CD4-positive, alpha-beta T cell treated with Interleukin-12 subunit alpha and Interleukin-12 subunit beta, for 1 hour (primary cell): ENCODE measurements at places on chromosomes 7 and 10.
A peak's percentile ranks its signal among the peaks of the same experiment; 100 is the strongest.

DNA sequence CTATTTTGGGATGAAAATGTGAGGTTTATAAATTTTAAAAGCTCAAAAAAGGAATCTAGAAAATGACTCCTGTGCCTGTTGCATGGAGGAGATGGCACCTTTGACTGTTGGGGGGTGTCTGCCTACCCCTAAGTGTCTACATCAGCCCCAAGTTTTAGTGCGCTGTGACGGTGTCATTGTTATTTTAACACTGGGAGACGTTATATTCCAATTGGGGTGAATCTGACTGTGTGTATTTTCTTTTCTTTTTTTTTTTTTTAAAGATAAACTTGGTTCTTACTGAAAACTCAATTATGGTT is 517 bp downstream of the SRGN start:
- peak; percentile 46 for DNase-seq

DNA sequence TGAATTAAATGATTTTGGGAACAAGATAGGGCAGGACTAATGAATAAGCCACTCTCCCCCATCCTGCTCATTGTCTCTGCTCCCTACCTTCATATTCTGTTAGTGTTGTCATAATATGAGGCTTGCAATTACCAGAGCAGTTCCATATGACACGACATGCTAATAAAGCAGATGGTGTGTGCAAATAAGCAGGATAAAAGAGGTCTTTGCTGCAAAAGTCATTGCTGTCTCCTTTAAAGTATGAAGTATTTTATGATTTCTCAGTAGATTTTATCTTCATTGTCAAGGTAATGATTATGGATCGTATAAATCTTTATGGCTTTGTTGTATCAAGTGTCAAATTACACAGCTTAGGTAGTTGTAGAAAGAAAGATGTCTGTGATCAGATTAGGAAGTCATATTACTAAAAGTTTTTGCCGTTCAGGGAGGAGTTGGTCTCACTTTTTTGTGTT is 114.8 kb downstream of the SDK1 start:
- no peak for DNase-seq

DNA sequence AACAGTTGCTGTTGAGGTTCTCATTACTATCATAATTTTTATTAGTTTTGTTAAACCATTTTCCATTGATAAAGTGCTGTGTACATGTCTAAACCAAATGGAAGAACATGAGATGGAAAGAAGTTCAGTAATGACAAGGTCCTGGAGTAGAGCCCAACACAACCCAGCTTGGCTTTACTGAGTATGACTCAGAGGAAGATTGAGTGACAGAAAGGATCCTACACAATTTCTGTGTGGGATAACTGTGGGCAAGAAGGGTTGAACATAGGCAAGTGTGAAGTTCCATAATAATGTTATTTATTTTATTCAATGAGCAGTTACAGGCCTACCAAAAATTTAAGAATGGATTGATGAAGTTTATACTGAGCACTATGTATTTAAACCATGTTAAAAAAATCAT is 15.9 kb downstream of the PRKG1 start:
- DNase-seq: no peak

DNA sequence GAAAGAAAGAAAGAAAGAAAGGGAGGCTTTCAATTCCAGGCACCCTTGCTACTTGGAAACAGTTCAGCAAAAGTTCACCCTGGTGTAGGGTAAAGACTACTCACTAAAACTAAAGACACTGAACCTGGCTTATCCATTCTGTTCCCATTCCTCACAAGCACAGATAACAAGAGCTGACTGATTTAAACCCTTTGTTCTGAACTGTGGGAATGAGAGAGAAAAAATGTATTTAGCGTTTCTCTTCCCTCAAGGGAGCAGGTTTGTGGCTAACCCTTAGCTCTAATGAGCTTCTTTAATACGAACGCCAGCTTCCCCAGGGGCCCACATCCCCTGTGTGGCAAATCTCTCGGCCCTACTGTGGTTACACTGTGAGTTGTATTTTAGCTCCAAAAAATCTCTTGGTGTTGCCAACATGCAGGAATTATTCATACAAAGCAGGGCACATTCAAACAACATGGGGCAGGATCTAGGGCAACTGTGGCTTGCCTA is 23.3 kb downstream of the PRTFDC1 start:
- no peak for DNase-seq

DNA sequence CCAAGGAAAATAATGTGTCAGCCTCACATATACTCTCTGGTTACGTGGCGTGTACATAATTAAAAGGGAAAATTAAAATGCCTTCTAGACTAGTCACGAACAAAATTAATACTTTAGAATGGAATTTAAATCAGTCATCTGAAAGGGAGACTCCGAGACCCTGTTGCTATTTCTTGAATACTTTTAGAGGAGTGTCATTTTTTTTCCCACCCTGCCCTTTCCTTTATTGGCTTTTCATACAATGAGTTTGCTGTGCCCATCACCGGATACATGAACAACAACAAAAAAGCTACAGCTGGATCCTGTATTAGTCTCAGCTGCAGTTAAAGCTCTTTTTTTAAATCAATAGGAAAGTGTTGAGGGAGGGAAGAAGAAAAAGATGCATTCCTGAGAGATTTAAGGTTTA is 20.1 kb downstream of the CYTH3 start:
- no peak for DNase-seq

DNA sequence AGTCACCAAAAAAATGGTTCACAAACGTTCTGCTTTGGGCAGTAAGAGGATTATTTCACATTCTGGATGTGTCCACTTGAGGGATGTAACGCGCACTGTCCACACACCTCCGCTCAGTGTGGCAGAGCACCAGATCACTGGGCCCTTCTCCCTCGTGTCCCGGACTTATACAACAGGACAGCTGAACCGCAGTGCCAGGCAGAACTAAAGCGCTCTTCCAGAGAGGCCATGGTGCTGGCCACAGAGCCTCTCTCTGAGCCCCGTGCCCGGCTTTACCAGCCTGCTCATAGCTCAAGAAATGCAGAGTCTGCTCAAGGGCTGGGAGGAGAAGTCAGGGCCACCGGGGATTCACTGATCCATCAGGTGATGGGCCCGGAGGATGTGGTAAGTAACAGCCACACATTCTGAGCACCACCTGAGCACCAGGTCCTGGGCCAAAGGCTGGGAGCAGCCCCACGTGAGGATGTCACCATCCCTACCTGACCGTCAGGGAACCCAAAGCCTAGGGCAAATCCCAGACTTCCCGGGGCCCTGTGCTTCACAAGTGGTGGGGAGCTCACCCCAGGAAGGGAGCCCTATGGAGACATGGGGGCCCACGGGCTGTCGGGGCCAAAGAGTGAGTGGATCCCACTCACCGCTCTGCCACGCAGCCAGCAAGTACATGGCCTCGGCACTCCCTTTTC is 74.9 kb downstream of the FAM53B start:
- no peak for DNase-seq

GRCh38 chr10:112811741-112812551 is 138.1 kb upstream of the TCF7L2 start:
- DNase-seq: no peak

- no peak for DNase-seq
Measured at GRCh38 chr10:17101257-17101909, 28.2 kb downstream of the CUBN start.

- DNase-seq: no peak
Measured at GRCh38 chr10:5685764-5686240, 1.2 kb downstream of the TASOR2 start.

- DNase-seq: no peak
Measured at GRCh38 chr7:55187701-55188491, 169.1 kb downstream of the EGFR start.

DNA sequence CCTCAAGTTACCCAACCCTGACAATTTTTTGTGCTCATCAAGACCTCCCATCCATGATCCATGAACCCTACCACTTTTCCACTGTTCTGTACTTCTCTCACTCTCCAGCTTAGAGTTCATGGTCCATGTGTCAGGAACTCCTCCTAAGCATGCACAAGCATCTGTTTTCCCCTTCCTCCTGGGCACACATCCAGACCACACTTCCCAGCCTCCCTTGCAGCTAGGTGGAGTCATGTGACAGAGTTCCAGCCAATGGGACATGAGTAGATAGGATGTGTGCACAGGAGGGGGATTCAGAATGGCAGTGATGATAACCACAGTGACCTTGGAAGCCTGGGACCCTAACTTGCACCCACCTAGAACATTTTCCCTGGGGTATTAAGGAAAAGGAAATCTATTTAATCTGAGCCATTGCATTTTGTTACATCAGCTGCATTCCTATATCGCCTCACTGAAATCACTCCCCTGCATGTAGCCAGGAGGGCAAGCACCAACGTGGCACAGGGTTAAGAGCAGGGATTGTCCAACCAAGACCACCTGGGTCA is 9.6 kb upstream of the FRMPD2 start:
- DNase-seq: no peak

DNA sequence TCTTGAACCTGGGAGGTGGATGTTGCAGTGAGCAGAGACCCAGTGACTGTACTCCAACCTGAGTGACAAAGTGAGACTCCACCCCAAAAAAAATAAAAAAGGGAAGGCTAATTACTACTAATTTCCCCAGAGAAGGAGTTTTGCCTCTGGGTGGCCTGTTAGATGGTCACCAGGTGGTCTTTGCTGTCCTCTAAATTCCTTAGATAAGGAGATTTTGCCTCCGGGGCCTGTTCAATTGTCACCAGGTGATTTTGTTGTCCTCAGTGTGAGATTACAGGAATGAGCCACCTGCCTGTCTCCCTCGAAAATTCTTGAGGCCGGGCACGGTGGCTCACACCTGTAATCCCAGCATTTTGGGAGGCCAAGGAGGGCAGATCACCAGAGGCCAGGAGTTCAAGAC is 24.4 kb upstream of the ZMIZ2 start:
- no peak for DNase-seq

- DNase-seq: peak; percentile 37
Measured at GRCh38 chr7:149310113-149310836, 48.3 kb downstream of the ZNF783 start.

DNA sequence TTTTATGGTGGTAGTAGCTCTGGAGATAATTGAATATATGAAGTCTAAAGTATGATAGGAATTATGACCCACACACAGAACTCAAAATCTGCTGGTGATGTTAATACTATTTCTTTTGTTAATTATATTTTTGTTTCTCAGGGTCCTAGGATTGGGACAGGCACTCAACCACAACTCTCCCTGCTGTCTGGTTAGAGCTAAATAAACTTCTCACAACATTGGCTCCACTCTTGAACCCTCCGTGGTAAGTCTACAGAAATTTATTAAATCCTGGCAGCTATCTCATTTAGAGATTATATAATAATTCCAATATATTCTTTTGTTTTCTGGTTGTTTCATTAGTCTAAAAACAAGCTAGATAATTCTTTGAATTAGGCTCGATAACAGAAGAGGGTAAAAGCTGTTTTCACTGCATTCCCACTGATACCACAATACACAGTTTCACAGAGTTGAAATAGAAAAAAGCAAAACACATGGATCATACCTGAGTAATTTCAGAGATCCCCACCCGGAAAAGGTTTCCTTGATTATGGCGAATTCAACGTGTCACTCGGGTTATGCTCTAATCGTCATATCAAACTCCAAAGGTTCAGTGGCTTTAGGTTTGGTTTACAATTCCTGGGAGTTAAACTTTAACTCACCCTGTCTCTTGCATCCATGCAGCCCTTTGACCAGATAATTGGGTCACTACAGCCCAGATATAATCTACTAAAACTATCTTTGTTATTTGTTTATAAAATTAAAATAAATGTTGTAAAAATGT is at the start of gene A1CF:
TSS of gene A1CF (minus strand) at position 531 of the 763 bp plus-strand sequence. CDS start 25,687 bp downstream, outside the sequence.
- no peak for DNase-seq

DNA sequence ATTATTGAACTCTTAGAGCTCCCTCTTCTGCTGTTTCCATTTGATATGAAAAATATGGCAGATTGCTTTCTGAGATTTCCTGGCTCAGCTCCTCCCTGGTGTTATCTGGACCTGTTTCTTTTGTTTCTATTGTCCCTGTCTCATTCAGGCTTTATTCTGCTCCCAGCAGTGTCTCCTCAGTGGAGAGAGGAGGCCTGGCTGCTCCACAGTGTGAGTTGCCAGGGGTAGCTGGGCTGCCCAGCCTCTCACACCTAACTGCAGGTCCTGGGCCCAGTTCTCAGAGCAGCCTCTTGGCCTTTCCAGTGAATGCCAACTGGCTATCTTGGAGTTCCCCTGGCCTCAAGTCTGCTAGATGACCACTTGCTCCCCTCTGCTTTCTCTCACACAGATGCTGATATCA is 127.0 kb downstream of the VPS41 start:
- no peak for DNase-seq

DNA sequence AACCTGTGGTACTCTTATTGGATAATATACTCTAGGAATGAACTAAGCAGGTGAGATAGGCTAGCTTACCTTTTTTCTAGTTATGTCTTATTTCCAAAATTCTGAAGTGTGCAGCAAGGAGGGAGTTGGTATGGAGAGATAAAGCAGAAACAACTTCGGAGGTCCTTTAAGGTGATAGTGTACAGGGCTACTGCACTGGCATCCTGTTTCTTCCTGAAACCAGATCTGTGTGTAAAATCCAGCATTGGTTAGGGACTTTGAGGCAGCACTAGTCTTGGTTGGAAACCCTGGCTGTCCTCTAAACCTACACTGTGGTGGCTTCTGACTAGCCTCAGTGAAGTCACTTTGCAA is 66.9 kb upstream of the STRIP2 start:
- no peak for DNase-seq
